NCI-H187 (cell line): ENCODE measurements at places on chromosomes 5 and 9.

- no peak for DNase-seq
Observed at GRCh38 chr5:61649231-61649630, 317.2 kb downstream of the ZSWIM6 start.

- no peak for DNase-seq
Observed at GRCh38 chr9:114989600-114990410, 59.4 kb upstream of the TNFSF8 start.

DNA sequence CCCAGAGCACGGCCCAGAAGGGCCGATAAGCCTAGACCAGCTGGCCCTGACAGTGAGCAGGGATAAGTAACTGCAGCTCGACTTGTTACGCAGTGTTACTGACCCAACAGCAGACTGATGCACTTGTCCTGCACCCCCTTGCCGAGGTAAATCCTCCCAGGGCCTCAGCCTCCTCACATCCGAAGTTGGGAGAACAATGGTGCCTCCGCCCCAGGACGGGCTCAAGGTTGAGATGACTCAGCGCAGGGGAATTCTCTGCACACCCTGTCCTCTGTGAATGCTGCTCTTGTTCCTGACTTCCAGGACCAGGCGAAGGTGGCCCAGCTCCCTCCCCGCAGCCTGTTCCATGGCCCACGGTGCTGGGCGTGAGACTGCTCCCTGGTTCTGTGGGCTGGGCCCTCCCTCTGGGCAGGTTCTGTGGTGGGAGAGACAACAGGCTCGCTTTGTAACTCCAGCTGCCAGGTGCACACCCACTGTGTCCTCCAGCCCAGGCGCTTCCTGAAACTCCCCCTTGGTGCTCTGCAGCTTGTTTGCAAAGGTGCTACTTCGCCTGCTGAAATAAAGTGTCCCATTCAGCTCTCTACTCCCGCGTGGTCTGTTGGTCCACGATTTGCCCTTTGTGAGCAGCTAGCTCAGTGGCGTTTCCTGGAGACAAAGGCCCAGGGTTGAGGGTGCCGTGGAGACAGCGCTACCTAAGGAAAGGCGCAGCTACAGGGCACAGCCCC is 40.1 kb upstream of the SLC6A19 start:
- no peak for DNase-seq

DNA sequence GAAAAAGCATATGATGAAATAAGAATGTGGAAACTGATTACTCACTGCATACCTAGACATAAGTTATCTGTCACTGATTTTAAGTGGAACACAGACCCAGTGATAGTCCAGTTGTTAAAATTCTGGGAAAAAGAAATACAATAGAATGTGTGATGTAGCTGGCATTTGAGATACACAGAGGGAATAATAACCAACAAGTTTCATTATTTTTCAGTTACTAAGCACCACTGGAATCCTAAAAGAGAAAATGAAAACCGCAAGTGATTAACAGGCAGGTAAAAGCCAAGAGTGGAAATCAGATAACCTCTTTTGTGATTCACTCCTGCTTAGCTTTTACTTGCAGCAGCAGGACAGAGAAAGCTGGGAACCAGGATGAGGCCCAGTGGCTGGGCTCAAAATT is 994.0 kb upstream of the SEMA6A start:
- no peak for DNase-seq

GRCh38 chr9:106885451-106885850 is 22.5 kb downstream of the ZNF462 start:
- no peak for DNase-seq

DNA sequence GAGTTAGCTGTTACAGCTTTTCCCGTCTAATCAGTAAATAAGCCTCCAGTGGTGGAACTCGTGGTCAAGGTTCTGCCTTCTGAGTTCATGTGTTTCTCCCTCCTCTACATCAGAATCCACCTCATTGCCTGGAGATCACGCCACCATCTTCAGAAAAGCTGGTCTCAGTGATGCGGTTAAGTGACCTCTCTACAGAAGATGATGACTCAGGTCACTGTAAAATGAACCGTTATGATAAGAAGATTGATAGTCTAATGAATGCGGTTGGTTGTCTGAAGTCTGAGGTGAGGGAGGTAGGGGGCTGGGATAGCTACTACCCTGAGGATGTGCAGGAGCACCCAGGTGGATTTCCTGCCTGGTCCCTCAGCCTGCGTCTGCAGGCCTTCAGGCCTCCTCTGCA is 13.3 kb downstream of the ODF2 start:
- DNase-seq, result no peak

- no peak for DNase-seq
Observed at GRCh38 chr5:149254506-149254905, 17.2 kb upstream of the AFAP1L1 start.

DNA sequence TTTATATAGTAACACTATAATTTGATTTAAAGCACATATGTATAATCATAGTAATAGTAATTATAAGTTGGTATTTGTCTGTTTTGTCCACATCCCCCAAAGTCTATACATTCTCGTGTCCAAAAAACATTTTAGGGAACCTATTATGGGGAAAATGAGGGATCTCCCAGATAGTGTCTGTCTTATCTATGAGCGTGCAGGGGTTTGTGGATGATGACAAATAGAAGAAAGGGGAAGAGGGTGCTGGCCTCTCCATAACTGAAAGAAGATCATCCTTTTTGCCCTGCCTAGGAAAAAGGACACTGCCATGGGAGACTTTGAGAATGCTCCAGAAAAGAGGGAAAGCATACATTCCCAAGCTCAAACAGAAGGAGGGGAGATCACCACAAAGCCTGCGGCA is 45.3 kb downstream of the C5orf22 start:
- no peak for DNase-seq

- no peak for DNase-seq
Observed at GRCh38 chr9:37302277-37302676, 120.2 kb upstream of the GRHPR start.
